D721Med (cell line): ENCODE measurements at places on chromosomes 13 and 19.

- no peak for DNase-seq
Measured at GRCh38 chr13:76707360-76707759, 178.8 kb downstream of the KCTD12 start.

- no peak for DNase-seq
Measured at GRCh38 chr13:31361673-31362072, 161.9 kb downstream of the B3GLCT start.

DNA sequence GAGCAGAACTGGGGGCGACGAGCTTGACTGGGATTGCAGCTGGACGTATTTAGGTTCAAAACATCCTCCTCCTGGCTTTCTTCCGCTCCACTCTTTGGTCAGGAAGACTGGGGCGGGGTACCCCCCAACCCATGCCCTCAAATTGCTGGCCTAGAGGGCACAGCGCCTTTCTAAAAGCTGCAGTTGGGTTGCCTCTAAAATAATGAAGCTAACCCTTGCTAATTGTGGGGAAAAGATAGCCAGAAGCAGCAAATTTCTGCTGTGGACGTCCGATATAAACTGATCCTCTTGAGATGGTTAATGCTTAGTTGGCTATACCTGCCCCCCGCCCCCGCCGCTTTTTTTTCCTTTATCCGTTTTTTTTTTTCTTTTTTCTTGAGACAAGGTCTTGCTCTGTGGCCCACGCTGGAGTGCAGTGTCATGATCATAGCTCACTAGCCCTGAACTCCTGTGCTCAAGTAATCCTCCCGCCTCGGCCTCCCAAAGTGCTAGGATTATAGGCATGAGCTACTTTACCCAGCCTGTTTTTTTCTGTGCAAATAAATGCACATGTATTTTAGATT is 754 bp upstream of the CHERP start:
- no peak for DNase-seq

- DNase-seq, result no peak
Measured at GRCh38 chr19:41528106-41528505, 47.9 kb upstream of the CEACAM21 start.

DNA sequence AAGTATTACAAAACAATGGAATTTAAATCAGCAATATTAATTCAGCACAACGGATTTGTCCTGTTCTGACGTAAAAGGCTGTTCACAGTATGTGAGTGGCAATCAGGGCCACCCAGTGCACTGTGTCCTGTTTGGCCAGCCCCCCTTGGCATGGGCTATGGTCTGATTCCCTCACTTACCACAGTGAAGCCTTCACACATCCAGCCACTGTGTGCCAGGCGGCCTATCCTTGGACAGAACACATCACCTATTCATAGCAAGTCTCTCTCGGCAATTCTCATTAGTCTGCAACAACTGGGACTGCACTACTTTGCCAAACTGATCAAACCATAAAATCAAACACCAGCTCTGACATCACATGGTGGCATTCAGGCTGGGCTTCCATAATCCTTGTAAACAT is 221.5 kb upstream of the TSHZ3 start:
- no peak for DNase-seq

DNA sequence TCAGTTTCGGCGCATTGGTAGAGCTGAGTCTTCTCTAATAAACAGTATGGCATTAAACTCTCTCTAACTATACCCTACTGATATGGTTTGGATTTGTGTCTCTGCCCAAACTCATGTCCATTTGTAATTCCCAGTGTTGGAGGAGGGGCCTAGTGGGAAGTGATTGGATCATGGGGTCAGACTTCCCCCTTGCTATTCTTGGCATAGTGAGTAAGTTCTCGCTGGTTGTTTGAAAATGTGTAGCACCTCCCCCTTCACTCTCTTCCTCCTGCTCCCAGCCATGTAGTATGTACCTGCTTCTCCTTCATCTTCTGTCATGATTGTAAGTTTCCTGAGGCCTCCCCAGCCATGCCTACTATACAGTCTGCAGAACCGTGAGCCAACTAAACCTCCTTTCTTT is 682.7 kb upstream of the ARGLU1 start:
- DNase-seq, result no peak

GRCh38 chr13:49308921-49309408 is 61.2 kb downstream of the CDADC1 start:
- no peak for DNase-seq
